ENCODE measurements at places on chromosomes 7 and 10.

GRCh38 chr7:155277385-155277994 lies 20.2 kb upstream of the INSIG1 start:
- no peak for DNase-seq

- no peak for DNase-seq
Measured at GRCh38 chr7:17516771-17517170, 218.3 kb downstream of the AHR start.

DNA sequence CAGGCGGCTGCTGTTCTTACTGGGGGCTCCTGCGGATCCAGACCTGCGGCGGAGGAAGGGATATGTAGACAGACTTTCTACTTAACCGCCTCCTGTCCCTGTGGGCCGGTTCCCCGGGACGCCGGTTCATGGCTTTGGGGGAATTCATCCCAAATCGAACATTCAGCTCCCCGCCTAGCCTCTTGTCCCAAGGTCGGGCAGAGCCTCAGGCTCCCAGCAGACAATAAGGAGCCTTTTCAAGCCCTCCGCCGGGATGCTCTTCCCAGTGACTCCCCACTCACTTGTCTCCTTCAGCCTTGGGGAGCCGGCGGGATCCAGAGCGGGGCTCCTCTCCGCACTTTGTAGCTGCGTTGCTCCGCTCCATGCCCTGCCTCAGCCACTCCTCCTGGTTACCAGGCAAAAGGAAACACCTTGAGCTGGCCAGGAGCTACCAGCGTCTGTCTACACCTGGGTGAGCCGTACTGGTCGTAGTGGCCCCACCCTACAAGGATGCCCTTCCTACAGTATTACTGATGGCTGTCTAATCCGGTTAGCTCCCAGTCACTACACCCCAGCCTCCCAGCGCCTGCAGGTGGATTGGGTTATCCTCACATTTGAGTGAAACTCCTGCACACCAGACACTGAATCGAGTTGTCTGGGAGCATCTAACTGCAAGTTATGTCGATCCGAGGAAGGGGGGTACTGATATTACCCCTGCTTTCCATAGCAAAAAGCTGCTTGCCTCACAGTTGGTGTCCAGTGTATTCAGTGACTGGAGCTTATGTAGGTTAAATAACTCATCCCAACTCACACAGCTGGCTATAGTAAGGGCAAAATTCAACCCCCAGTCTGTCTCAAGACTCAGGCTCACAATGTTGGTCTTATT lies at the start of gene C10orf95:
TSS of gene C10orf95 (minus strand) at position 439 of the 865 bp plus-strand sequence. CDS start 450 bp downstream, outside the sequence.
- no peak for DNase-seq

DNA sequence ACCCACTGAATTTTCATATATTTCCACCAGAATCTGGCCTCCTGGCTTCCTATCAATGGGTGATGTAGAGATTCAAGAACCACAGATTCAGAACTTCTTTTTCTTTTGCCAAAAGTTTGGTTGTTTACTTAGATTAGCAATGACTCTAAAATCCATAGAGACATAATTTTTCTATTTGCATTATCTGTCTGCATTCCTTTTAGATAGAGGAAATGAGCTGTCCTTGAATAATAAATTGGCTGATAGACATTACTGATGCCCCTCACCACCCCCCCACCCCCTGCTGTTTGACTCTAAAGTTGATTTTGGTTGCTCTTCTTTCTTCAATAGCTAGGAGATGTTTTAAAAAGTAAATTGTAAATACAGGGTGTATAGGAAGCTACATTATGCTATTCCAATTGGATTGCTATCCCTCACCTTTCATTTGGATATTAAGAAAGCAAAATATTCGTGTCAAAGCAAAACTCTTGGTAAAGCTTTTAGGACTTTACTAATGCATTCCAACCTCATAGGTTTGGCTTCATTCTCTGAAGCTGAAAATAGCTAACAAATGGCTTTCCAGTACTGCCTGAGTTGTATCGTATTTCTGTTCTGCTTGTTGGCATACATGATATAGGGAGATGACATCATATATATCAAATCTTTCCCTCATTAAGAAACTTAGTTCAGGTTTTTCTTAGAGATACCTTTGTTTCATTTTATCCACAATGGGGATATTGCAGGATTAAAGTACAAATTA lies 606.0 kb downstream of the ARL4A start:
- no peak for DNase-seq

- DNase-seq = no peak
Measured at GRCh38 chr7:29239638-29240037, 45.1 kb downstream of the CHN2 start.

DNA sequence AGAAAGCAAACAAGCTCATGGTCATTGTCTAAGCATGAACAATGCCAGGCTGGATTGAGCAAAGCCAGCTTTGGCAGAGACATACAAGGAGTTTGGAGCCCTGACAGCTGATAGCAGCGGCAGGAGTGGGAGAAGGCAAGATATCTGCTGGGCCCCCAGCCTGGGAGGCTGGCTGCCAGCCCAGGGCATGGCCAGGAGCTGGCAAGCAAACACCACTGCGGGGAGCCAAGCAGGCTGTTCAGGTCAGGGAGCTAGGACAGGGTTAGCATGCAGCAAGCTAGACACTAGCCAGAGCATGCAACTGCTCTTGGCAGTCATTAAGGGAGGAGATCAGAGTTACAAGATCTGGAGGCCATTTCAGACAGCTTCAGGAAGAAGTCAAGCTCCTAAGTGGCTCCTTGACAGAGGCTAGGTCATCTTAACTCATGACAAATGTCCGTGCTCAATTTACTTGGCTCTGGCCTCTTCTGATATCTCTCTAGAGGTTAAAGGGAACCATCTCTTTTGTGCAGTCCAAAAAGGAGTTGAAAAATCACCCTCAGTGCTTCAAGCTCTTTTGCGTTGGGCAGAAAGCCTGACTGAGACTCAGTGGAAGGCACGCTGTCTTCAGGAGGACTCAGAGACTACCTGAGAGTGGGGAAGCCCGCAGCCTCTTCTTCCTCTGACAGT lies 436.8 kb upstream of the C7orf33 start:
- peak; percentile 33 for DNase-seq

GRCh38 chr10:122492999-122493481 lies 31.7 kb downstream of the HTRA1 start:
- DNase-seq = no peak

DNA sequence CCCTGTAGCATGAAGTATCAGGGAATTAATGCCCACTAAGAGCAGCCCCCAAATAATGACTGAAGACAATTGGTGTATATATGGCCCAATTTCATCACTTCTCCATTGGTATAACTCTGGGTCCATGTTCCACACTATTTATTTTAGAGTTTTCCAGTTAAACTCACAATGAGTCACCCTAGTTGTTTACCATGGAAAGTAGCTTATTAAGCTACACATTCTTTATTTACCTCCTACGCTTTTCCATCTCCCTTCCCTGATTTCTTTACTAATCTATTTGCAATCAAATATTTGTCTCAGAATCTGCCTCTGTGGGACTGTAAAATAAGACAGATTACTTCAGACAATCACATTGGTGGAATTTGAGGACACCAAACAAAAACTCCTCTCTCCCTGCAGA lies 655.6 kb downstream of the SORCS1 start:
- DNase-seq = no peak
